Activated CD8-positive, alpha-beta memory T cell treated with anti-CD3 and anti-CD28 coated beads for 1 hour (primary cell): ENCODE measurements at places on chromosomes 2 and 18.

GRCh38 chr18:61198486-61198885 lies 134.7 kb upstream of the CDH20 start:
- DNase-seq = no peak

DNA sequence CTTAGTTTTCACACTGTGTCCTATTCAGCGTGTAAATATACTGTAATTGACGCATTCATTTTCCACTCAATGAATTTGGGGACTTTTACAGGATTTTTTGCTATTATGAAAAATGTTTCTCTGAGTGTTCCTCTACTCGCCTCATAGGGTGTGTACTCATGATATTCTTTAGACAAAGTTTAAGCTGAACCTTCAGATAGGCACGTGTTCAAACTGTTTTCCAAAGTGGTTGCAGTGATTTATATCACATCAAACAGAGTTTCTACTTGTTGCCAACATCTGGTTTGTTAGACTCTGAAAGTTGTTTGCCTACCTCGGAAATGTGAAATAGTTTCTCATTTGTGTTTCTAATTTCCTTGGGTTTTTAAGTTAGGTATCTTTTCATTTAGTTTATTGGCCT lies 46.4 kb upstream of the IL1R1 start:
- no peak for DNase-seq

DNA sequence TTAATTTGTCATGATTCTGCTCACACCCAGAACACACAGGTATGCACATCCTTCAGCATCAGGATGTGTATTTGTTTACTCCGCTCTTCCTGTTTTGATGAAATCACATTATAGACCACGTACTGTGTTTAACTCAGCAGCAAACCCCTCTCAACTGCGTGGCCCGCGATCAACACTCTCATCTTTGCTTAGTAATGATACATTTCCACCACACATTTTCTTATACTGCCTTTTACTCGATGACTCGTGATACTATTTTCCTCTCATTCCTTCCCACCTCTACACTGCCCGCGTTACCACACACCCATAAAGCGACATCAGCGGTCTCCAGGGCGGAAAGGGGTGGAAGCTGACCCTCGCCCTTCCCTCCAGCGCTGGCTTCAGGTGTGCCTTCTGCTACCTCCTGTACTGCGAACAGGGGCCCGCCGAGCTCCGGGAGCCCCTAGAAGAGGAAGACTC lies 1.3 kb downstream of the NETO1 start:
- no peak for DNase-seq

DNA sequence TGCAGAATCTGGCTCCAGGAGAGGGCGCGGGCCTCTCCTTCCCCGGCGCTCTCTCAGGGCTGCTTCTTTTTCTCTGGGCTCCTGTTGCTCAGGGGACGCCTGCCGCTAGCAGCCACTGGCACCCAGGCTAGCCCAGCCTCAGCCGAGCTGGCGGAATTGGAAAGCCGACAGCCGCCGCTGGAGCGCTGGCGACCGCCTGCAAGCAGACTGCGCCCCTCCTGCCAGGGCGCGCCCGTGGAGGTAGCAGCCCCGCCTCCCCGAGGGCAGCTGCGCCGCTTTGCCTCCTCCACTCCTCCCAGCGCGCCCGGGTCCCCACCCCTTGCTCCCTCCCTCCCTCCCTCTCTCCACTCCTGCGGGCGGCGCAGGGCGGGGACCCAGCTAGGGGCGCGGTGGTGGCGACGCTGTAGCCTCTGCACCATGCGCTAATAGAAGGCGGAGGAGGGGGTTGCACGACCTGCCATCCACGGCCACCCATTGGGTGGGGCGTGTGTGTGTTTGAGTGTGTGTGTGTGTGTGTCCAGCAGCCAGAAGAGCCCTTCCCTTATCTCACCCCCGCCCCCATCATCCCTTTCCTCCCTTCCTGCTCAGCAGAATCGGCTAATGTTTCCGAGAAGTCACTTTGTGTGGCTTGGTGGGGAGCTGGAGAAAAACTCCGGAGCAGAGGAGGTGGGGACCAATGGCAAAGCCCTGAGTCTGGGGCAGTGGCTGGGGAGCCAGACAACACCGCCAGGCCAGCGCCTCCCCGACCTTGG lies at the start of gene SCN9A:
SCN9A (minus strand) TSS at position 209 of the 752 bp plus-strand sequence. CDS start 64,188 bp downstream, outside the sequence.
- no peak for DNase-seq

- DNase-seq = no peak
Measured at GRCh38 chr2:156892467-156893281, 364.8 kb upstream of the GALNT5 start.

DNA sequence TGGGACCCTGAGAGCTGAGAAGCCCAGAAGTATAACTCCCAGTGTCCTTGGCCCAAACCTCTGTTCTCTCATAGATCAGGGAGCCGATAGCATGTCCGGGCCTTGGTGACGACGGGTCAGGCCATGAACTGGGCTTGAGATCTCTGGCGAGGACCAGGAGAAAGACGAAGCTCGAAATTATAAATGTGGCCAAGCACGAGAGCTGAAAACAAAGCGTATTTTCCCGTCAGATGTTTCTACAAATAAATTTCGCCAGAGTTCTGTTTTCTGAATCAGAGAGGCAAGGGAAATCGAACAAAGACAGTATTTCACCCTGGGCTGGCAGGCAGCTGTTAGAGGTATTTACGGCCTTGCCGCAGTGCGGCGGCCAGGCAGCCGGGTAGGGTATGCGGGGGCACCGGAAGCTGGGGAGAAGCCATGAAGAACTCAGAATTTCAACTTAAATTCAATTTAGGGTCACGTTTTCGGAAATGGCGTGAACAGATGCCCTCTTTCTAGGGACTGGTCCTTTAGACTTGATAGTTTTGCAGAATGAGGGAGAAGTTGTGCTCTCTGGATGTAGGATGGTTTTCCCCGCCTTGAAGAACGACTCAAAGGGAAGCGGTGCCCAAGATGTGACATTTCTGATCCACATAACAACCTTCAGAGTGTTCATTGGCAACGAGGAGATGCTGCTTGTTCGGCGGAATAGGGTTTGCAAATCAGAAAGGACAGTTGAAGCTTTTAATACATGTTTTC lies 9.6 kb downstream of the HOXD8 start:
- DNase-seq = no peak

DNA sequence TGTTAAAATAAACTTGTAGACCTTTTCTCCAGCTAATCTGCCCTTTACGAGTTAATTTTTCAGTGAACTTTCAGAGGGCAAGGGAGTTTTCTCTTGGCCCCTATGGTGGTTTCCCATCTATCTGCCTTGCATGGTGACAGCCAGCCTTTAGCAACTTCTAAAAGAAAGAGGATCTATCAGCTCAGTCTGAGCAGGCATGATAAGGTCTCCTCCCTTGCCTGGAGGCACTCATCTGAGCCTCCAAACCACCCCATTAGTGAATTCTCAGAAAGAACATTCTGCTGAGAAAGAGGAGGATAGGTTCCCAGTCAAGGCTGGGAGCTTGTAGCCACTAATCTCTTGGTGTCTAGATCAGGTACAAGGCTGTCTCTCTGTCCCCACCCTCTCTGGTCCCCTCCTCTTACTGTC lies 10.7 kb upstream of the GYPC start:
- no peak for DNase-seq
